ENCODE measurements at places on chromosomes 7 and 10.
A peak's percentile ranks its signal among the peaks of the same experiment; 100 is the strongest.

DNA sequence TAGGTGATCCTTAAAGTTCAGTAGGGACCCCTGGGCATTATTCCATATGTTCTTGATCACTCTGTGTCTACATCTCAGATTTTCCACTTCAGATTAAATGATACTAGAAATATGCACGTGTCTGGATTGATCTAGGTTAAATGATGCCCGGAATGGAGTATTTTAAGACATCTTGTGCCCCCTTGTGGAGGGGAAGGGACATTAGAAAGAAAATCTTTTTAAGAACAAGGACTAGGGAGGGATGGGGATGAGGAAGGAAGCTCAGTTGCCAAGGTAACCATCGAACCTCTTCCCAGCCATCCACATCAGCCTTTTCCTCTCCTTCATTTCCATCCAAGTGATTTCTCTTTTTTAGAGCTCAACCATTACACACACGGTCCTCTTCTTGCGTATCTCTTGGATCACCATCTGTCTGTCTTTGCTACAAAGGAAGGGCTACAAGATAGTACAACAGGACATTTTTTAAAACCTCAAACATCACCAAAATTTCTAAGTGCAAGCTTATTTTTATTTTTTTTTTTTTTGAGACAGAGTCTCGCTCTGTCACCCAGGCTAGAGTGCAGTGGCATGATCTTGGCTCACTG lies 40.5 kb downstream of the PRSS2 start:
- peak; percentile 88 for DNase-seq

DNA sequence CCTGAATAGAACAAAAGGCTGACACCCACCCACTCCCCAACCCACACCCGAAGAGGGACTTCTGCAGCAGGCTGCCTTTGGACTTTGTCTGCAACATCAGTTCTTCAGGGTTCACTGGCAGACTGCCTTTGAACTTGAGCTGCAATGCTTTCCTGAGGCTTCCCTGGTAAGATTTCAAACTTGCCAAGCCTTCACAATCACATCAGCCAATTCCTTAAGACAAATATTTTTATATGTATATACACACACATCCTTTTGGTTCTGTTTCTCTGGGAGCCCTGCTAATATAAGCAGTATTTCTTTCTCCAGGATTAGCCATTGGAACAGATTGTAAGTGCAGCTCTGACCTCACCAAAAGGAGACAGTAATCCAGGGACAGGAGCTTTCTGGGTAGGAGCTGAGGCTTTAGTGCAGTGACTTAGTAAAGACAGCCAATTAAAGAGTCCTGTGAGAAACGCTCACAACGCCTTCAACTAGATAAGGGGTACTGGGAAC lies 55.6 kb upstream of the KMT2E start:
- no peak for DNase-seq

- no peak for DNase-seq
These were observed 128.7 kb downstream of the PKD1L1 start for GRCh38 chr7:47819607-47819920.

DNA sequence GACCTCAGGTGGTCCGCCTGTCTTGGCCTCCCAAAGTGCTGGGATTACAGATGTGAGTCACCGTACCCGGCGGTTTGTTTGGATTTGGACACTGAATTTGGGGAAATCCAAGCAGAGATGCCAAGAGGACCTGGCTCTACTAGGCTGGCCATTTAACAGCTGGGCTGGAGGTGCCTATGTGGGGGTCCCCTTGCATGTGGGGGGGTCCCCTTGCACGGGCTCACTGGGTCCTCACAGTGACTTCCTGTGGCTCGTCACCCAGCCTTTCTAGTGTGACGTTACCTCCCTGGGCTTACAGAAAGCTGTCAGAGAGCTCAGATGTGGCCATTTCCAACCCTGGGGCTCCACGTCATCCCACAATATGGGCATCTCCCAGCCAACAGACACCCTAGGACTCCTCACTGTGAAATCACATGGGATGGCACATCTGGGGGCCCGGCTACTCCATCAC lies 49.3 kb upstream of the GNA12 start:
- no peak for DNase-seq

DNA sequence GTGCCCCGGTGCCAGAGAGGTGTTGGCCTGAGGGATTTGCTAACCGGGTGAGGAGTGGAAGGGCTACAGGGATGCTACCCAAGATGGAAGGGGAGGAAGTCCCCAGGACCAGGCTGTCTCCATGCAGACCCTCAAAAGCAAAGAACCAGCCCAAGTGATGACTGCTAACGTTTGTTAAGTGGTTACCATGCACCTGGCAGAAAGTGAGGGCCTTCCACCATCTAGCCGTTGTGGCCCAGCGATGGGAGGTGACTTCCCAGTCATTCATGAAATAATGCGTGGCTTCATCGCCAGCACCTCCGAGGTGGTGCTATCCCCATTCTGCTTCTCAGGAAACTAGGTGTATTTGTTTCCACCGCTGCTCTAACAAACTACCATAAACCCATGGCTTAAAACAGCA lies 86.8 kb upstream of the LANCL2 start:
- no peak for DNase-seq

GRCh38 chr10:96513305-96513697 lies 425 bp downstream of the TLL2 start:
- DNase-seq = no peak

DNA sequence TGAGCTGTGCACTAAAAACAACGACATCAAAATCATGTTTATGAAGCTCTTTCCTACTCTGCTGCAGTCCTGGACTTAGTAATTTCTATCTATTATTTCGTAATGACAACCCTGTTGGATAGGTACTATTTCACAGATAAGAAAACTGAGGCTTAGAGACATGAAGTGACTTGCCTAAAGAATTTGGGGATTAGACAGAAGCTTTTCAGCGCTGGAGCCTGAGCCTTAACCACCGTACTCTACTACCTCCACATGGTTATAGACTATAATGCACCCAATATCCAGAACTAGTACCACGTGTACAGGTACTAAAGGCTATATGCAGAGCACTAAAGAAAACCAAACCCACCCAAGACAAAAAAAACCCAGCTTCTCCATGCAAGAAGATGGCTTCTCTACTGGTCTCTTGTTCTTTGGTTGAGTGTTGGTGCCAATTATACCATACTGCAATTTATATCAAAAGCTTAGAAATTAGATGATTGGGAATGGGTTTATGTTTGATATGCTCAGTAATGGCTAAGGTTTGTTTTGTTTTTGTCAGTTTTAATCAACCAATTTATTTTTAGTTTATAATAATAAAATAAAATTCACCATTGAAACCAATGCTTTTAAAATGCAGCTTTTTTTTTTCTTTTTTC lies 6.5 kb upstream of the SNX10 start:
- peak; percentile 53 for DNase-seq

DNA sequence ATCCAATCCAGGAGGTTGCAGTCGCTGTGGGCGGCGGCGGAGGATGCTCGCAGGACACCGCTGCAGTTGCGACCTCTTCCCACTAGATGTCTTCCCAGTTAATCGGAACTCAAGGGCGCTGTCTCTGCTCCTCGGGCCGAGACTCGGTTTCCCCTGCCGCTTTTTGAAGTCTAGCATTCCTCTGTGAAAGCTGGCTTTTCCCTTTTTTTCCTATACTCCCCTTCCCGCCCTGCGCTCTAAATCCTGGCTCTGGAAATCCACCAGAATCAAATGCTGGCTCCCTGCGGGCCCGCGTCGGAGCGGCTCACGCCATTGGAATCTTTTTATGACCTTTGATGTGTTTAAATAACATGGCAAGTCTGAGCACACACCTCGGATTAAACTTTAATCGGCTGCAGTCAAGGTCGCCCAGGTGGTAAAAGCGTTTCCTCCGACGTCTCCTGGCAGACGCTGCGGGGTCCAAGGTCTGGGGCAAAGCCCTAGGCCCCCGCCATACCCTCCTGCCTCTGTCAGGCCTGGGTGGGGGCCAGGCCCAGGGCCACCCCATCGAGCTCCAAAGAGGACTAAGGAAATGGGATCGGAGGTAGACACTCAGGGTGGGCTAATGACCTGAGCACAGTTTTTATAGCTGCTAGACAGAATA lies 10.7 kb upstream of the HOXA13 start:
- DNase-seq = no peak

- no peak for DNase-seq
These were observed 32.5 kb upstream of the TBX20 start for GRCh38 chr7:35286422-35286821.

GRCh38 chr10:50624866-50625501 lies 1.2 kb upstream of the SGMS1 start:
- DNase-seq = peak; percentile 83

DNA sequence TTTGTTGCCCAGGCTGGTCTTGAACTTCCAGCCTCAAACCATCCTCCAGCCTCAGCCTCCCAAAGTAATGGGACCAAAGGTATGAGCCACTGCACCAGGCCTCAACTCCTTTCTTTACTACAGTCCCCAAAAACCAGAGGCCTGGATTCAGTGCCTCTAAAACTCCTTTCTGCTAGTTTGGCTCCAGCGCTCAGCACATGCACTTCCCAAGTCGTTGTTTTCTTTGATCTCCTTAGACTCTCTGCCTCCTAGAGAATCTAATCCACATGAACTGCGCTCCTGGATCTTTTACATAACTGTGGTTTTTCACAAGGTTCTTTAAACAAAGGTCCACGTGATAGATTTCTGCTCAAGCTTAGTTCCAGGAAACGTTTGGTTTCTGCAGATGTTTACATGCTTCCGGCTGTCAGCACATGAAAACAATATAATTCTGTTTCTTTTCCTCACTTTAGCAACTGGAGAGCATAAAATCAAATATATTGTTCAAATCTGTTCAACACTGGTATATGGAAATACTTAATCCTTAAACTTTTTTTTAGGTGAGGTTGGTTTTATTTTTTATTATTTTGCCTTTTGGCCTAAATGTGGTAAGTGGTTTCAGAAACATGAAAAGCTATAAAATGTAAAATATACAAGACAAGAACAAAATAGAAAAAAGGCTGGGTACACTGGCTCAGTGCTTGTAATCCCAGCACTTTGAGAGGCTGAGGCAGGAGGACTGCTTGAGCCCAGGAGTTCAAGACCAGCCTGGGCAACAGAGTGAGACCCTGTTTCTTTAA lies 270.5 kb upstream of the MKLN1 start:
- peak; percentile 78 for DNase-seq

GRCh38 chr7:155830961-155831806 lies 18.9 kb upstream of the SHH start:
- no peak for DNase-seq

DNA sequence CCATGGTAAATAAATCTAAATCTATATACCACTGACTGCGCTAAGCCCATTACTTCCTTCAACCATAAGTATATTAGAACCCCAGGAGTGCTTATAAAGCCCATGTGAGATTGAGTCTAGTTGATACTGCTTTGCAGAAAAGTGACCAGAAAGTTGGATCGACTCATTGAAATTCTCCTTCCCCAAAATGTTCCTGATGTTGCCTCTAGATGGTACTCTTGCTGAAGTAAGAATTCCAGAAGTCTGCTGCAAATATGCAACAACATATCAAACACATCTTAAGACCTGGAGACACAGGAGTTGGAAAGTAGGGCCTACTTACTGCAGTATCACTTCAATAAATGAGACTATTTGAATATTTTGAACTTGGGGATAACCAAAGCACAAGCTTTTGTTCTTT lies 550.8 kb downstream of the IPMK start:
- no peak for DNase-seq

GRCh38 chr10:30538086-30538485 lies 91.5 kb downstream of the LYZL2 start:
- DNase-seq = no peak

DNA sequence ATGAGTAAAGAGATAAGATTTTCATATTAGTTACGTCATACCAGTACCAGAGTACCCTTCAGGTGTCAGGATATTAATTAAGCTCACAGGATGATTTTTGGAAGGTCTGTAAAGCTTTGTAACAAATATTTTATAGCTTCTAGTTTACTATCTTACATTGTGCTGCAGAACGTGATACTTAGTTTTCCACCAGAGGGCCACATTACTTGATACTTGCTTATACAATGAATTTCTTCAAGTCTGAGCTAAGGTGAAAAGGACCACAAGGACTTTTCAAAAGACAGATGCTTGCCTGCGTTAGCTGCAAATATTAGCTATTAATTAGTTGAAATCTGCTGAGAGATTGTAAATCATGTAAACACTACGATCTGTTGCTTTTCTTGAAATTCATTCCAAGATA lies 12.2 kb downstream of the FOXP2 start:
- DNase-seq = no peak

GRCh38 chr7:122413339-122413738 lies 108.8 kb upstream of the FEZF1 start:
- DNase-seq = no peak

DNA sequence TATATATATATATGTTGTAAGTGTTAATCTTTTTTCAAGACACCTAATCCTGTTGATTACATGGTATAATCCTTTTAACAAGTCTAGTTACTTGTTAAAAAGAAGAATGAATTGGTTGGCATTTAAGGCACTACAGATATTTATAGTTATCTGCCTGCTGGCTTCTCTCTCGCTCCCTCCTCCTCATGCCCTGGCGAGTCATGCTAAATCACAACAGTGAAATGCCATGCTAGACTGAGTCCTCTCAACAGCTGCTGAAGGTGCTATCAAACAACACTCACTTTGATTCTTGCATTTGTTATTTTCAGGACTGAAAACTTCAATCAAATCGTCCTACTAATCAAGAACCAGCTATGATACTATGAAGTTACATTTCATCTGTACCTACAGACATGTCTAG lies 15.4 kb downstream of the NRAP start:
- DNase-seq = no peak

DNA sequence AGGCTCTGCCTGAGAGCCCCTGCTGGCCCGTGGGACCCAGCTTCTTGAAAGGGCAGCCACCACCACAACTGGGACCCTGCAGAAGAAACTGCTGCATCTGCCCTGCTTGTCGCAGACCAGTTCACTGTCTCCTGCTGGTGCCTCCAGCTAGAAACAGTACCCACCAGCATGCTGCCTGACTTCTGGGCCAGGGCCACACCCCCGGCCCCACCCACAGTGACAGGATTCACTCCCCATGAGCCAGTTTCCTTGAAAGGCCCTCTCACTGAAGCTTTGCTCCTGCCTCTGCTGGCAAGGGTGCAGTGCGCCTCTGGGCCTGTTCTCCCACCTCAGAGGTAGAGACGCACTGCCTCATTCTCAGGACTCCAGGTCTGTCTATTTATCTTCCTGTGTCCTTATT lies 32.4 kb downstream of the ANXA11 start:
- no peak for DNase-seq

- no peak for DNase-seq
These were observed 2.0 kb upstream of the PANK1 start for GRCh38 chr10:89646889-89647657.

DNA sequence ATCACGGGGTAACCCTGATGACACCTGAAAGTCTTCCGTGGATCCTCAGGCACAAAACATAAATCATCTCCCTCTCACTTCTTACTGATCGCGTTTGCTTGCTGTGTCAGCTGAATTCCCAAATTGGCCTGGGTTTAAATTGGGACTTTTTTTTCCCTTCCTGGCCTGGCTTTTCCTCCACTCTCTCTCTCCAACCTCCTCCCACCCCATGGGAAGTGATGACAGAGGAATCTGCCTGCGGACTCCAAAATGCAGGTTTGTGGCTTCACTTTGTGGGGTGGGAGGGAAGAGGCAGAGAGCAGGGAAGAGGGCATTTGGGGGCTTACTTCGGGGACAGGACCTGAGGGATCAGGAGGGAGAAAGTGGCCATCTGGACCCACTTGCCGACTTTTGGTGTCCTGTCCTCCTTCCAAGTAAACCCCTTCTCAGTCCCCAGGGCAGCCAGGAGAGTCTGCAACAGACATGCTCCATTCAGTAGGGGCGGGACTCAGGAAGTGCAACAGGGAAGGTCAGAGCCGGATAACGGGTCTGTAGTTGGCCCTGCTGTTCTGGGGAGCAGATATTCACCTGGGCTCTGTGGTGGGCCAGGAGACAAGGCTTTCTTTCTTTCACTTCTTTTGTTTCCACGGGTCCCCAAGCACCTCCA lies 172.7 kb downstream of the PLXNA4 start:
- DNase-seq = no peak

Measured in natural killer cell (primary cell).